Stimulated activated CD8-positive, alpha-beta memory T cell treated with anti-CD3 and anti-CD28 coated beads, Interleukin-2, amount 100 ng/mL, for 1 hour (primary cell): ENCODE measurements at places on chromosomes 1 and 21.

DNA sequence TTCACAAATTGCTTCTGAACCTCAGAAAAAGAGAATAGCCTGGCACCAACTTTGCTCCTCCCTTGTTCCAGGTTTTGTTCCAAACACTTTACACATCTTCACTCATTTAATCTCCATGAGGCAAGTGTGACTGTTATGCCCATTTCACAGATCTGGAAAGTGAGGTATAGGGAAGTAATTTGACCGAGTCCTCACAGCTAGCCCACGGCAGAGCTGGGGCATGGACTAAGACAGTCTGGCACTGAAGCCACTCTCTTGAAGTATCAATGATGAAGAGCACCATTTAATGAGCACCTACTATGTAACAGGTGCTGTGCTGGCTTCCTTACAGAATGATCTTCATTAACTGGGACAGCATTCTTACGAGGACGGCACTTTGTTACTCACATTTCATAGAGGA is 19.0 kb downstream of the C1QB start:
- no peak for DNase-seq

DNA sequence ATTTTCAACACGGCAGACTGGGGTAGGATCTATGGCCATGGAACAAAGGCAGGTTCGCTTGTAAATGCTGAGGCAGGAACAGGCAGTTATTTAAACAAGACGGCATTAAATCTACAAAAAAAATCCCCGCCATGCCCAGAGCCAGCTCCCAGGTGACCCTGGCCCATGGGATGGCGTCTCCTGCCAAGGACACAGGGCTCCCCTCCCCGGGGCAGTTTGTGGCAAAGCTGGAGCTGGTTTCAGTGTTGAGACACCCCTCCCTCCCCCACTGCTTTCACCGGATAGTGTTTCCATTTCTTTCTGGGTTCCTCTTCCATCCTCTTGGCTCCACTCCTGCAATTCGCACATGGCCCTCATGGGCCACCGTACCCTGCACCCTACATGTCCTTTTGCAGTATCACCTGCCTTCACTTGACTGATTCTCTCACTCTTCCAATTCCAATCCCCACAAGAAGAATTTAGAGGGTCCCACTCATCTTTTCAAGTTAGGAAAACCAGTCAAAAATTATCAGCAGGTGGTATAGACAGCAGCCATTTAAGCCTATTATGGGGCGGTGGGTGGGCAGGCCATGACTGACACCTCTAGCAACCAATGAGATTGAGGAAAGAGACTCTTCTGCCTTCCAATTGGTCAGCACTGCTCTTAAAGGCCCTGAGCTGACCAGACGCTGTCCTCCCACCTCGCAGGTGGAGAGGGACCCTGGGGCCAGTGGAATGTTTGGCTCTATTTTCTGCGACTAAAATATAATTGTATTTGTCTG is 52.0 kb downstream of the OLIG1 start:
- no peak for DNase-seq

- DNase-seq: no peak
These were observed 139.2 kb upstream of the GPR52 start for GRCh38 chr1:174308604-174309003.

DNA sequence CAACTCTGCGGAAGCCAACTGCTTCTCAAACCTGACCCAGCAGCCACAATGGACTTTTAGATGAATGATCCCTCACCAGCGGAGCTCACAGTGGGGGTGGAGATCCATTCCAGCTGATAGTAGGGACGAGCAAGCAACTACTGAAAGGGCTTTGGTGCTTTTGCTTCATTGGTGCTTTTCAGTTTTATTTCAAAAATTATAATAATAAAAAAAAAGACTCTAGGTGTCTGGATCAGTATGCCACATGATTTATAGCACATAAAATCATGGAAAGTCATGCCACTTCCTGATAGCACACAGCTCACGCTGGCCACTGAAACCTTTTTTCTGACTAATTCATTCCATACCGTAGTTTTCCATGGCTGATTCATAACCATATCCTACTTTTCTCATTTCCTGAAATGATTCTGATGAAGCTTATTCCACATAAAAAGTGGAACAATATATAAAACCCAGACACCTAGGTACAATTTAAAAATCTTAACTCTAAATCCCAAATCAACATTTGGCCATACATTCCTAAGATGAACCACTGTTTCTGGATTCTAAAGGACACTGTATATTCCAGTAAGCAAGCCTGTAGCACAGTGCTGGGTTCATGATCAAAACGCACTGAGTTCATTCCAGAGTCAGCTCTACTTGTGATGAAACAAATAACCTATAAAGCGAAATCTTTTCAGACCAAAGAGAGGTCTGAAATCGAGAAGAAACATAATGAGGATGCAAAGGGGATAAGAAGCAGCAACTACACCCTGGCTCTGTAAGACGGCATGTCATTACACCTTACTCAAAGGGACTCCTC is 41.3 kb upstream of the KCNE1 start:
- DNase-seq: no peak

DNA sequence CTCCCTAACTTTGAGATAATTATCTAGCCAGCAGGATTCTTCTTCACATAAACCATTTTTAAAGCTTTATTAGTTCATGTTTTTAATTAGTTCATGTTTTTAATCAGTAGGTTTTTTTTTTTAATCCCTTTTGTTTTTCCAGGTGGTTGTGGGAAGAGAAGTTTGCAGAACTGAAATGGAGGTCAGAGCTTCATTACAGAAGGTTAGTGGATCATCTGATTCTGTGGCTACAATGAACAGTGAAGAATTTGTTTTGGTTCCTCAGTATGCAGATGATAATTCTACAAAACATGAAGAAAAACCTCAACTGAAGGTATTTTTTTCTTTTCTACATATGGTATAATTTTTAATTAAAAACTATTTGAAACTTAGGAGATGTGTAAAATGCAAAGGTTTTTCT is 59.7 kb downstream of the RABGAP1L start:
- no peak for DNase-seq

DNA sequence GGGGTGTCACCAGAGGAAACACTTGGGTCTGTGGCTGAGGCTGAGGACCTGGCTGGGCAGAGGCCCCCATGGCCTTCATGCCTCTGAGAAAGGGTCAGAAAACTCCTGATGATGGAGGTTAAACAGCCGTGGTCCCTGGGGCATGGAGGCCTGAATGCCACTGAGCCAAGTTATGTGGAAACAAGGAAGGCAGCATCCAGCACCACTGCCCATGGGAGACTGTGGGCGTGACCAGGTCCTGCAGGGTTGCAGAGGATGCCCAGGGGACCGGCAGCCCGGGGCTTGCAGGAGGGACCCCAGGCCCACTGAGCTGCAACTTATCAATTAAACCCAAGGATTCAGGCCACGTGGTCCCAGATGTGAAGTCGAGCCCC is 18.9 kb upstream of the COL6A2 start:
- no peak for DNase-seq

DNA sequence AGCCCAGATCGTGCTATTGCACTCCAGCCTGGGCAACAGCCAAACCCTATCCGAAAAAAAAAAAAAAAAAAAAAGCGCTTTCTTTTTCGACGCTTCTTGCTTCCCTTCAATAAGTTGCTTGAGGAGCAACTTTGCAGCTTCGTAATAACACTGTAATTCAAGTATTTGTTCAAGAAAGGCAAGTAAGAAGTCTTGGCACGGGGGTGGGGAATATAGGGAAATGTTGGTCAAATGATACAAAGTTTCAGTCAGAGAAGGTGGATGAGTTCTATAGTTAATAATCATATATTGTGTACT is 871 bp upstream of the PSMA5 start:
- DNase-seq: no peak

- DNase-seq: no peak
These were observed 46.7 kb upstream of the HAO2 start for GRCh38 chr1:119321666-119322419.

DNA sequence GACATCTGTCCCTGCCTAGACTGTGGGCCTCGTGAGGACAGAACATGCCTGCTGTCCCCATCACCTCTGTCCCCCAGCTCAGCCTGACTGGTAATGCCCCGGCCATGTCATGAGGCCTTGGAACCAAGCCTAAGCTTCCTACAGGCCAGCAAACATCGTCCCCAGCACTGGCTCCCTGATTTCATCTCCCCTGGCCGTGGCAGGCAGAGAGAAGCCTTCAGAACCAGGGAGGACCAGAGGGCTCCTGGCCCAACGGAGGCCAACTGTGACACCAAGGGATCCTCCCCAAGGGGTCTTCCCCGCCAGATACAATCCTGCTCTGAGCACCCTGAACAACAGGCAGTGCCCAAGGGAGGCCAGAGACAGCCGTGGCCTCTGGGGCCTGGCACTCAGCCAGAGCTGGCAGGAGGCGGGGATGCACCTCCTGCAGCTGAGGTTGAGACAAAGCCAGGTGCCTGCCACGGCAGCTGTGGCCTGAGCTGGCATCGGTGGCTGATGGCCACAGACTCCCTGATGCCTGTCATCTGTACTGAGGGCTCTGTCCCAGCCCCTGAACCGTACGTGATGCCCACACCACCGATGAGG is 9.9 kb upstream of the NPHP4 start:
- DNase-seq: no peak

DNA sequence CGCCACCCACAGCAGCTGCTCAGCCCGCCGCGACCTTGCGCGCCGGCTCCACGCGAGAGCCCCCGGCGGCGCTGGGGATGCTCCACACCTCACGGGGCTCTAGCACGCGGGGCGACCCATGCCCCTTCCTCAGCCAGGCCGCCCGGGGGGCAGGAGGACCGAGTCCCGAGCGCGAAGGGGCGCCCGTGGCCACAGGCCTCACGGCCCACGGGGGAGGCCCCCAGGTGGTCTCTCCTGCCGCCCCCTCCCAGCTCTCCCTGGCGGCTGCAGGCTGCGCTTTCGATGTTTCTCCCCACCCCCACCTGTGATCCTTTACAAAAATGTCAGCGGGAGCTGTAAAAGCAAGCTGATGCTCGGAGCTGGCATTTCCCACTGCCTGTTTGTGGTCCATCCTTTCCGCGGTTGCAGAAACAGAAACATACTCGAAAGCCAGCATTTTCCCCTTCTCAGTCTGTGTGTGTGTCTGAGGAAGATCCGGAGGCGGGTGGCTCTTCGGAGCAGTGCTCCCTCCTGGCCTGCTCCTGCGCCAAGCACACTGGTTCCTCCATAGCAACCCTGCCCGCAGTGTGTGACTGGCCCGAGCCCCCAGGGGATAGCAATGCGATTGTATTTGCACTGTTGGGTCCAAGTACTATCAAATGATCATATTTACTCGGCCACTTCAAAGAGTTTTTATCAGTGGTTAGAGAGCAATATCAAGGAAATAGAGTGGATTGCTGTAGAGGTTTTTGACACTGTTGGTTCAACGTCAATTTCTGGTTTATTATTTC is 2.1 kb downstream of the KIF26B start:
- DNase-seq: no peak

- DNase-seq: no peak
These were observed 38.2 kb upstream of the PLA2G2C start for GRCh38 chr1:20224546-20224945.

DNA sequence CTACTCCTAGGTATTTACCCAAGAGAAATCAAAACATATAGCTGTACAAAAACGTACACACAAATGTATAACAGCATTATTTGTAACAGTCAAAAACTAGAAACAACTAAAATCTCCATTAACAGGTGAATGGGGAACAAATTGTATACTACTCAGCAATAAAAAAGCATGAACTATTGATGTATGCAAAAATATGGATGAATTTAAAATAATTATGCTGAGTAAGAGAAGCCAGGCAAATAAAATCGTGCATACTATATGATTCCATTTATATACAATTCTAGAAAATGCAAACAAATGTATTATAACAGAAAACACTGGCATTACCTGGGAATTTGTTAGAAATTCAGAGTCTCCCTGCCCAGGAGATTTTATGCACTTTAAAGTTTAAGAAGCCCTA is 150.1 kb downstream of the GDAP2 start:
- no peak for DNase-seq

- no peak for DNase-seq
These were observed 3.8 kb upstream of the TINAGL1 start for GRCh38 chr1:31572323-31573104.

DNA sequence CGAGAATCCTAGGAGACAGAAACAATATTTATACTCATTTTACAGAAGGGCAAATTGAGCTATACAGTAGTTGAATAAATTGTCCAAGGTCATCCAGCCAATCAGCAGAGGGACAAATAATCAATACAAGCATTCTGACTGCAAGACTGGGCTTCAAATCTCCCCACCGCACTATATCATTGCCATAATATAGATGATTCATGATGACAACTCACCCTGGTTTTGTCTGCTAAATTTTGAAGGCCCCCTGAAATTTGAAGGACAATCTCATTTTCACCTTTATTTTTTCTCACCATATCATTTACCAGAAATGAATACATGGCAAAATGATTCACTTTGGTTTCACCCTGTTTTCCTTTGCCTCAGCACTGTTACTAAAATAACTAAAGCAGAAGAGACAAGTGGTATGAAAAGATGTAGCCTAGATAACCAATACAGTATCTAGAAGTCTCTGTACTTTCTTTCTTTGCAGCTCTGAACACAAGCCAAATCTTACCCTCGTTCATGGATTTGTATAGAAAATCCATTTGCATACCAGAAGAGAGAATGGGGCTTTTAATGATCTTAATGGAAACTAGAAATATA is 292.5 kb downstream of the TTLL7 start:
- no peak for DNase-seq
